NCI-H748 treated with DMSO at 0.1 percent for 48 hours (cell line): ENCODE measurements at places on chromosomes 6 and 20.

- no peak for DNase-seq
These were observed 170.3 kb upstream of the PREP start for GRCh38 chr6:105573138-105573537.

DNA sequence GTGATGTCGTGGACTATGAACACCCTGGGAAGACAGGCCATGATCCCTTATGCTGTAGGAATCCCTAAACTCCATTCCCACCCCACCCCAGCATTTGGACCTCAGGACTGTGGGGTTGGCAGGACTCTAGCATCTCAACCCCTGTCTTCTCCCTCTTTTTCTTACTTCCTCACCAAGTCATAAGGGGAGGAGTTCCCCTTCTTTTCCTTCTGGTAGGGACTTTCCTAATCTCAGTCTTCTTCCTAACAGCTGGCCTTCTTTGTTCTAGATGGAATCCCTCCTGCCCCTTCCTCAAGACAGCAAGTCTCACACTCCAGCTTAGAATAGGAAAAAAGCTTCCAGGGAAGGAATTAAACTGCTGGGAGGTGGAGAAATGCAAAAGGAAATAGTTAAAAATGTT lies 2.3 kb upstream of the SIRPB2 start:
- DNase-seq: no peak

GRCh38 chr6:122788208-122788607 lies 850 bp upstream of the SMPDL3A start:
- no peak for DNase-seq

GRCh38 chr6:147207351-147207750 lies 3.1 kb downstream of the STXBP5 start:
- peak; percentile 57 for DNase-seq

GRCh38 chr6:31901953-31902643 lies at the start of gene ZBTB12:
Gene ZBTB12 (minus strand): TSS chr6:31902086. CDS start chr6:31901305, 781 bp downstream.
- peak; percentile 96 for DNase-seq
